Kidney capillary endothelial cell (primary cell): ENCODE measurements at places on chromosomes 1 and 21.

DNA sequence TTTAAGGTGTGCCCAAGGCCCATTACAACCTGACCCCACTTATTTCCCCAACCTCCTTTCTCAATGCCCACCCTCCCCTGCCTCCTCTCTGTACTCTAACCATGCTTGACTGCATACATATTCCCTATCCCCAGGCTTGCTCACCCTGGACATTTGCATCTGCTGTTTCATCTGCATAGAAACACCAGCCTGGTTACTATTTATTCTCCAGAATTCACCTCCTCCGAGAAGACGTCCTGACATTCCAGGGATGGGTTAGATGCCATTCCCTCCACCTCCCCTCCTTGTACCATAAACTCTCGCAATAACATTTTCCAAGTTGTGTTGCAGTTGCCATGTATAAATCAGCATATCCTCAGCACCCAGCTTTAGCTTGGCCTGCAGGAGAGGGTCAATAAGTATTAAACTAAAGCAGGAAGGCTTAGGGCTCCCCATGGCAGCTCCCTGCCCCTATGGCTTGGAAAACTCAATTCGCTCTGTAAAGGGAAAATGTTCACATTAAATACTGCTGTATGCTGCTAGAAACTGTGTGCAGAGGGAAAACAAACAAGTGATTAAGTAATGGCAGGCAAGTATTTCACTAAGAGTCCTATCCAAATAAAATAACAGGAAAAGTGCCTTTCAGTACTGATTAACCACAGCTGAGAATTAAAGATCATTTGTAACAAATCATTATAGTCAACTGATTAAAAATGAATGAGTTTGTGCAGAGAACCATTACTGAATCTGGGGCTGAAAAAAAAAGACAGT lies 202.3 kb downstream of the TNR start:
- DNase-seq: no peak

GRCh38 chr1:29708796-29709703 lies 472.7 kb downstream of the PTPRU start:
- peak; percentile 80 for DNase-seq

GRCh38 chr1:77832901-77833300 lies 53.5 kb downstream of the MIGA1 start:
- no peak for DNase-seq

DNA sequence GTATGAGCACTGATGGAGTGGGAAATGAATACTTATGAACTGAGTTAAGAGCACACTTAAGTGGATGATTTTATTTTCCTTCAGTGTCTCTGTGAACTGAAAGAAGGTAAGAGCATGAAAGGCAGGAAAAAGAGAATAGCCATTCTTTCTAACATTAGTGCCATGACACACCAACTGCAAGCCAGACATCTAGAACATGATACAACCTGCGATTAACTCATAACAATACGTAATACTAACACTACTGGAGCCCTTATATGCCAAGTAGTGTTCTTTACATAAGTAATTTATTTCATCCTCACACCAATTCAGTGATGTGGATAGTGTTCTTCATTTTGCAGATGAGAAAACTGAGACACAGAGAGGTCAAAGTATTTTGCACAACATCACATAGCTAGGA lies 56.7 kb downstream of the PRRX1 start:
- no peak for DNase-seq

GRCh38 chr1:94538243-94538827 lies 3.2 kb downstream of the F3 start:
- no peak for DNase-seq

DNA sequence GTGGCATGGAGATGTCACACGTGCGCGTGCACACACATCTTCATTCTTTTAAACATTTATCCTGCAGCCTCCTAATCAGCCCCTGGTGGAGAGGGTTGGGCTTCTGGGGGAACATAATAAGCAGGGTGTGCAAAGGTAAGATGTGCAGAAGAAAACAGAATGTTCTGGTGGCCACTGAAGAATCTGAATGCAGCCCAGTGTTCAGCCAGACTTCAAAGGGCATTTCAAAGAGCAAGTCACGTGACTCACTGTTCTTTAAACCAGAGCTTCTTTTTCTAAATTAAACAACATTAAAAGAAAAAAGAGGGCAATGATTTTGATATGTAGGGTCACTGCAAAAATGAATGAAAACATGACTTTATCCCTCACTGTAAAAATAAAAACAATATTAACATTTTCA lies 89.8 kb downstream of the ABCA4 start:
- DNase-seq: no peak

GRCh38 chr21:15204140-15204969 lies 139.6 kb upstream of the NRIP1 start:
- no peak for DNase-seq

DNA sequence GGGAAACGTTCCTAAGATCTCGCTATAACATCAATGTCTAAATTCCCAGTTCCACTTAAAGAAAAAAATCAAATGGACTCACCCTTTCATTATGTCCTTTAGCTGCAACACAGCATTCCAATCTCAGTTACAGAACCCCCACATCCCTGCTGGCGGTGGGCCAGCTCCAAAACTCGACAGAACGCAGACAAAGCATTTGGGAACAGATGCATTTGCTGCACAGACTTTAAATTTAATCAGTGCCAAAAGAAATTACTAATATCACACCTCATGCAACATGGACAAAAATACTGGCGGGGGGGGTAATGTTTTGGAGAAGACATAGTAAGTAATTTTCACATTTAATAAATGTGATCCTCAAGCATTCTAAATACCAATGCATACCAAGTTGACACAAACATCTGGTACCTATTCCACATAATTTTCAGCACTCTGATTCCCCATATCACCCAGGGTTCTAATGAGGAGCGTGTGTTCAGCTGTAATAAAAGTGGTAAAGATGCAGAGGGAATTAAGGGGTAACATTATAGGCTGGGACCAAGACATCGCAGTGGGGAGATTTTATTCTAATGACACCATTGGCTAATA lies 79.7 kb downstream of the TGFBR3 start:
- DNase-seq: no peak

DNA sequence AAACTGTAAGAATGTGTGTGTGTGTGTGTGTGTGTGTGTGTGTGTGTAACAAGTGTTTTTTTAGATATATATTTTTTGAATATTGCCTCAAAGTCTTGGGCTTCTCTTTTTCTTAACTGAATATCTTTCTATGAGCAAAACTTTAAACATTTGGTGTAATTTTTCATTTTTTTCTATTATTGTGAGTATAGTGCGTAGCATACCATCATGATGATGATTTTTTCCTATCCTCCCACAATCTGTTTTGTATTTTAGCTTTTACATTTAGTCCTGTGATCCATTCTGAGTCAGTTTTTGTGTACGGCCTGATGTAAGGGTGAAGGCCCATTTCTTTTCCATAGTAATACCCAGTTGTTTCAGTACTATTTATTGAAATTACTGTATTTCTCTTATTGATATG lies 680.6 kb downstream of the TTLL7 start:
- DNase-seq: no peak
